ENCODE measurements at places on chromosomes 7 and 10. TPM values are rescaled to one million over a fixed set of nuclear protein-coding genes. Genes with fewer than 3 reads are reported as not detected.

The CYP3A7 gene
- not detected for total RNA-seq

The HOXA9 gene
- 8.7 TPM for total RNA-seq

GRCh38 chr10:92722349-92722748, 32.6 kb downstream of the HHEX start:
- no peak for DNase-seq

DNA sequence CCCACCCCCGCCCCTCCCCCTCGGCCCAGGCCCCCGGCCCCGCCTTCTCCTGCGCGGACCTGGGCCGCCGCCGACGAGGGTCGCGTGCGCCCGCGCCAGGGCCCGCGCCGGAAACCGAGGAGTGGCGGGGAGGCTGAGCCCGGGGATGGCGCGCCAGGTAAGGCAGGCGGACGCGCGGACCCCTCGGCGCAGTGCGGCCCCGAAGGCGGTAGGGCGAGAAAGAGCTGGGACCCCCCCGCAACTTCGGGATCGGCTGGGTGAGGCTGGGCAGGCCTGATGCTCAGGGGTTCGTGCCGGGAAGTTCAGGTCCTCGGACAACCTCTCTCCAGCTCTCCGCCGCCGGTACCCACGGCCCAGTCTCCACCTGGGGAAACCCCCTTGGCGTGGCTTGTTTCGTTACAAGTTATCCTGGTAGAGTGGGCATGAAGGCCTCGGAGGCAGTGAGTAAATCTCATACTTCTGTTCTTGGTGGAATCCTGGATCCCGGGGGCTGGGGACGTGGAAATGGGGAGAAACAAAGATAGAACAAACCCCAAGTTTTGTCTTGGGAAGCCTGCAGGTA, 58.4 kb downstream of the ZNF467 start:
- DNase-seq: no peak

DNA sequence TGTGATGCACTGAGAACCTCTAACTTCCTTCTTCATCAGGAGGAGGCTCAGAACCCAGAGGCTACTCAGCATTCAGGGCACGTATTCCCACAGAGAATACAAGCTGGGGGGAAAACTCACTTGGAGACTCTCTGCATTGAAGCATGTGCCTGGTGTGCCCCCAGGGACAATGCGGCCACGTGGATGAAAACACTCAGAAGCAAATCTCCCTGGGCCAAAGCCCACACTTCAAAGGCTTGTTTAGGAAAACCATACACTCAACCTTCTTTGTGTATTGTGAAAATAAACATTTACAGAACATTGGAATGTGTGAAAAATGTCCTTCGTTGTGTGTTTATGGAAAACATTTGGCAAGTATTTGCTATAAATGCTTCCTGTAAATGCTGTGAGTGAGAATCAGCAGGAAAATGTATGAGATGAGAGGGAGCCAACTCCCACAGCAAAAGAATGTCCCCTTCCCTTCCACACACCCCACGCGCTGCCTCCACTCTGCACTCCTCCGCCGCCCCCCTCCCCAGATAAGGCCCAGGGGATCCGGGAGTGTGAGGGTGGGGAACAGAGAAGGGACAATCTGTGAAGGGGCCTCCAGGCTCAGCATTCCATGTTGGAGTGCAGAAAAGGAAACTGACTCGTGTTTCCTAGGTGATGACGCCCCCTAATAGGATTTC, 339.5 kb downstream of the ELMO1 start:
- no peak for DNase-seq

The GTF2IRD2 gene
- total RNA-seq: 7.8 TPM

The HERC4 gene
- total RNA-seq: 82.8 TPM

The SFMBT2 gene
- not detected for total RNA-seq

DNA sequence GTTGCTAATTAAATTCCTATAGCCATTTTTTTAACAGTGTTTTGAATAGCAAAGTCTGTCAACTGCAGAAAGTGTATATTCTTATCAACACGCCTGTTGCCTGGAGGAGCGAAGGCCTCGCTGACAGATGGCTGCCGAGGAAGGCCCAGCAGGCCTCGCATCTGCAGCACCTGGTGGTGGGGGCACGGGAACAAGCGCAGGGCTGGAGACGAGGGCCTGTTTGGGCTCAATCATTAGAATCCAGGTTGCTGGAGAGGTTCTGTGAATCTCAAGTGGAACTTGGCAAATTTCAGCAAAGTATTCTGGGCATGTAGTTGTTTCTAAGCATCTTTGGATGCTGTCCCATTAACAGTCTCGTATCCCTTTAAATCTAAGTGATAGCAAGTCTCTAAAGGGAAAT, 66.1 kb upstream of the FAM204A start:
- DNase-seq: no peak

DNA sequence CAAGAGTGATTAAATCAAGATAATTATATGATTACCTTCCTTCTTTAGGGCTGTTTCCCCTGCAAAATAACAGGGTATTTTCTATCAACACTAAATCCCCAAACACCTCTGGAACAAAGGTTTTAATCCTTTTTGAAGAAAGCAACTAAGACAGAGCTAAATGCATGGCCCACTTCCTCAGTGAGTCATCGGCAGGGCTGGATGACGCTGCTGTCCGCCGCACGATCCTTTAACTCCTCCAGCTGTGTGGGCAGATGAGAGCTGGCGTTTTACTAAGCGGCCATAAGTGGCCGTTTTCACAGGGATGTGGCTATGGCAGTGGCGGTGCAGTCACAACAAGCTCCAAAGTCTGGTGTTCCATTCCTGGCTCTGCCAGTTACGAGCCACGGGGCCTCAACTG, 76.0 kb upstream of the C1QL3 start:
- no peak for DNase-seq

DNA sequence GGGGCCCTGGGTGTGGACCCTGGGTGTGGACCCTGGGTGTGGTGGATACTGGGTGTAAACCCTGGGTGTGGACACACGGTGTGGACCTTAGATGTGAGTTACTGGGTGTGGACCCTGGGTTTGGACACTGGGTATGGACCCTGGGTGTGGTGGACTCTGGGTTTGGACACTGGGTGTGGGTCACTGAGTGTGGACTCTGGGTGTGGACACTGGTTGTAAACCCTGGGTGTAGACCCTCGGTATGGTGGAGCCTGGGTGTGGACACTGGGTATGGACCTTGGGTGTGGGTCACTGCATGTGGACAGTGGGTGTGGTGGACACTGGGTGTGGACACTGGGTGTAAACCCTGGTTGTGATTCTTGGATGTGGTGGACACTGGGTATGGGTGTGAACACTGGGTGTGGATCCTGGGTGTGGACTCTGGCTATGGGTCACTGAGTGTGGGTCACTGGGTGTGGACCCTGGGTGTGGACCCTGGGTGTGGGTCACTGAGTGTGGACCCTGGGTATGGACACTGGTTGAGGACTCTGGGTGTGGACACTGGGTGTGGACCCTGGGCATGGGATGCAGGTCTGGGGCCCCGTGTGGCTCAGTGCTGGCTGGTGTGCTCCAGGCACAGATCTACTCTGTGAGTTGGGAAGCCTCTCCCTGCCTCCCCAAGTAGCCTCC, 356.2 kb downstream of the GLRX3 start:
- no peak for DNase-seq

- DNase-seq: peak; percentile 1
Measured at GRCh38 chr10:117092386-117092785, 45.7 kb downstream of the VAX1 start.

The DLG5 gene
- 22.6 TPM for total RNA-seq

The INHBA gene
- 3.0 TPM for total RNA-seq

DNA sequence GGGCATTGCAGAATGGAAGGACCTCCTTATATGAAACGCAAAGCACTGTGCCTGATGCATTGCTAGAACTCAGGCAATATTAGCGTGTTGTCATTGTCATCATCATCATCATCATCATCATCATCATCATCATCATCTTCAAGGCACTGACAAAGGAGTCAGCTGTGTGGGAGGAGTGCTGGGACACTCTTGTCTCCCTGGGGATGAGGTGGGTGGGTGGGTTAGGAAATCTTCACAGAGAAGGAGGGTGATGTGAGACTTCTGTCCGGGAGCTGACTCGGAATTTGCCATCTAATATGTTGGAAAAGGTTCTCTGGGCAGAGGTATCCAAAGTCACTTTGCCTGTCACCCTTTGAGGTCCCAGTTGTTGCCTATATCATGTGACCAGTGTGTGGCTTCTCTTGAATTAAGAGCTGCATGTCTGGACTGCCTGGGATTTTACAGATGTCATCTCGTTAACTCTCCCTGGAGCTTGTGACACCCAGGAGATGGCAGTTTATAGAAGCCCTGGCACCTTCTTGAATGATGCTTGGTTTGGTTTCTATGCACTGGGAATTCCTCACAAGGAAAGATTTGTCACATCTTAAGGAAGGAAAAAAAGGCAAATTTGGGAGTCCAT, 7.1 kb downstream of the HTRA1 start:
- DNase-seq: no peak

GRCh38 chr10:48247680-48248079, 26.8 kb downstream of the FRMPD2 start:
- no peak for DNase-seq

The ATOH7 gene
- 0.11 TPM for total RNA-seq

DNA sequence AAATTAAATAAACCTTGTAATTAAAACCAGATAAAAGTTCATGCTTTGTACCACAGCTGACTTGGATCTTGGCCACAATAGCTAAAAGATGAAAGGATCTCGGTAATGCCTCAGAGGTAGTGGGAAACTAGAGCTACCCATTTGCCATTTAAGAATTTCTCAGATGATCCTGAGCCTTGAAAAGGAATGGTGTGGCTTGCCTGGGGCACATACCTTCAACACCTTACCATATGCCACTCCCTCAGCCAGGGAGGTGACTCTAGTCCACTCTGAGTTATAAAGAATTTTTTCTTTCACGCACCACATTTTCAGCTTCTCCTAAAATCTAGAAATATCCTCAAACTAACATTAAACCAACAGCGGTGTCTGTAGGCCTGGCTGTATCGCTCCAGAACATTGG, 516.3 kb upstream of the TEX47 start:
- no peak for DNase-seq

DNA sequence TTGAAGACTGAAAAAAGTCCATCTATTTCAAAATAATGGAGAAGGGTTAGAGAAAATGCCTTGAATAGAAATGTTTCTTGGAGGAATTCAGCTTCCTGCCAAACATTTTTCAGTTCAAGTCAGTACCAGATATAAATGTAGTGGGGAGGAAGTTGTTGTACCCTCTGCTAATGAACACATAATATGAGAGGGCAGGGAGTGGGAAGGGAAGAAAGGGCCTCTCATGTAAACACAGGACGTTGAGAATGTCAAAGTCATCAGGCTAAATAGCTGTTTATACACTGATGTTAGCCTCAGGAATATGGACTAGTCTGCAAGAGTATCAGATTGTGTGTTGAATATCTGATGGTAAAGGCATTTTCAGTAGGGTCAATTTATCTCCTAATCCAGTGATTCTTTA, 37.0 kb downstream of the GPR37 start:
- no peak for DNase-seq

GRCh38 chr7:107506674-107507339, 37.0 kb downstream of the GPR22 start:
- peak; percentile 19 for DNase-seq

DNA sequence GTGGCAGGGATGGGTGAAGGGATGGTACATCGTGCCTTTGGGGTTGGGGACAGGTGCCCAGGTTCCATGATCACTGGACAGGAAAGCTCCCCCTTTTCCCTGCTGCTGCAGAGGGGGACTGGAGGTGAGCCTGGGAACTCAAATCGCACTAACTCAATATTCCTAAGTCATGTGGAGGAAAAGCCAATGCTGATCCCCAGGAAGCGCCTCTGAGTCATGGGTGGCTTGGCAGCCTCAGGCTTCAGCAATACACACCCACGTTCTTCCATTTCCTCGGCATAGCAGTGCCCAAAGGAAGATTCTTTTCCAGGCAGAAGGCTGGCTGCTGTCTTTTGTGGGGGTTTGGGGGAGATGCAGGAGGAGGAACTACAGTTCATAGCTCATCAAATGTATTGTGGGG, 165.8 kb downstream of the CCDC3 start:
- DNase-seq: peak; percentile 33

GRCh38 chr7:138892006-138892630, 89.1 kb downstream of the KIAA1549 start:
- no peak for DNase-seq

The FAM25G gene
- not detected for total RNA-seq

DNA sequence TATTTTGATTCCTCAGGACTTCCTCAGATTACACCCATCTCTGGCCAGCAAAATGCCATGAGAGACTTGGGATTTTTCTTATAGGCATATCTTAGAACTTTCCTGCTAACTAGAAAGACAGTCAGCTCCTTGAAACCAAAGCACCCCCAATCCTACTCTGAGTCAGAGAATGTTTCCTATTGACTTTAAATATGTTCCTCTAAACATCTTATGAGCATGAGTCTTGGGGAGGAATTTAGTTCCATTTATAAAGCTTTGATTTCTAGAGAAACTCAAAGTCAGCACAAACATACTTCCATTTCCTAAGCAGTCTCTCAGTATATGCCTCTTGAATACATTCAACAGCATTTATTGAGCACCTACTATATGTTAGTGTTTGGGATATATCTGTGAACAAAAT, 128.5 kb downstream of the INHBA start:
- peak; percentile 61 for DNase-seq

The FAM241B gene
- total RNA-seq: not detected

The SLC39A12 gene
- total RNA-seq: not detected

The AEBP1 gene
- not detected for total RNA-seq

GRCh38 chr7:92730808-92731207, 105.6 kb downstream of the CDK6 start:
- DNase-seq: peak; percentile 42

- peak; percentile 14 for DNase-seq
Measured at GRCh38 chr7:83162402-83163256, at the start of gene PCLO. TSS of gene PCLO (minus strand) at chr7:83162884. CDS start at chr7:83162592, 292 bp downstream.

GRCh38 chr10:3068201-3068967, 1.0 kb downstream of the PFKP start:
- DNase-seq: peak; percentile 69

- no peak for DNase-seq
Measured at GRCh38 chr10:74981831-74982633, 129.4 kb upstream of the SAMD8 start.

- DNase-seq: no peak
Measured at GRCh38 chr7:75608451-75609122, 116.5 kb downstream of the SPDYE5 start.

GRCh38 chr7:155568842-155569494, 22.6 kb upstream of the CNPY1 start:
- DNase-seq: no peak

- no peak for DNase-seq
Measured at GRCh38 chr10:4514445-4515108, 311.4 kb upstream of the AKR1E2 start.

GRCh38 chr10:1382711-1383110, 326.5 kb downstream of the WDR37 start:
- no peak for DNase-seq
